ENCODE measurements at places on chromosomes 2 and 18. TPM values are rescaled to one million over a fixed set of nuclear protein-coding genes. Genes with fewer than 3 reads are reported as not detected.
A peak's percentile ranks its signal among the peaks of the same experiment; 100 is the strongest.

The UPP2 gene
- not detected for total RNA-seq

The TEX51 gene
- total RNA-seq, result not detected

DNA sequence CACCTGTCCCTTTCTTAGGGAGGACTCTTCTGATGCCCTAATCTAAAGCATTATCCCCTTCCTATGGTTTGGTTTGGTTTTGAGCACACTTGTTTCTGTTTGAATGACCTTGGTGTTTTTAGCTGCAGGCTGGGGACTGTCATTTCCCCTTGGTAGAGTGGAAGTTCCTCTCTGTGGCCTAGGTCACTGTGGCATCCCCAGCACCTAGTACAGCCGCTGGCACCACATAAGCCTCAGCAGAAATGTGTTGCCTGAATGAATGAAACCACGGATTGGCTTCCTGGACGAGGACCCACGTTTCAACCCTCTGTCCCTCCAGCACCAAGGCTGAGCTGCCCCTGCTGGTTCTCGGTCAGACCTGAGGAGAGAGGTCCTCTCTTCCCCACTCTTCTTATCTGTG, 159.9 kb downstream of the CTIF start:
- H3K4me1 ChIP-seq, result no peaks in the 10 kb centered on the region
- no peak overlapping the region for H3K4me3 ChIP-seq
- no peaks in the 10 kb centered on the region for H3K27me3 ChIP-seq
- H3K36me3 ChIP-seq, result no peaks in the 10 kb centered on the region
- no peak for DNase-seq

GRCh38 chr2:68764806-68765311, 30.2 kb downstream of the ARHGAP25 start:
- peak overlapping the region; percentile 95 for H3K27ac ChIP-seq
- peaks cover 96% of the 10 kb centered on the region for H3K4me1 ChIP-seq
- peaks cover 8% of the 10 kb centered on the region for H3K36me3 ChIP-seq
- no peak for DNase-seq
- peak overlapping the region; percentile 77 for H3K4me3 ChIP-seq

The TCF23 gene
- not detected for total RNA-seq

The DTNA gene
- total RNA-seq, result 0.43 TPM

DNA sequence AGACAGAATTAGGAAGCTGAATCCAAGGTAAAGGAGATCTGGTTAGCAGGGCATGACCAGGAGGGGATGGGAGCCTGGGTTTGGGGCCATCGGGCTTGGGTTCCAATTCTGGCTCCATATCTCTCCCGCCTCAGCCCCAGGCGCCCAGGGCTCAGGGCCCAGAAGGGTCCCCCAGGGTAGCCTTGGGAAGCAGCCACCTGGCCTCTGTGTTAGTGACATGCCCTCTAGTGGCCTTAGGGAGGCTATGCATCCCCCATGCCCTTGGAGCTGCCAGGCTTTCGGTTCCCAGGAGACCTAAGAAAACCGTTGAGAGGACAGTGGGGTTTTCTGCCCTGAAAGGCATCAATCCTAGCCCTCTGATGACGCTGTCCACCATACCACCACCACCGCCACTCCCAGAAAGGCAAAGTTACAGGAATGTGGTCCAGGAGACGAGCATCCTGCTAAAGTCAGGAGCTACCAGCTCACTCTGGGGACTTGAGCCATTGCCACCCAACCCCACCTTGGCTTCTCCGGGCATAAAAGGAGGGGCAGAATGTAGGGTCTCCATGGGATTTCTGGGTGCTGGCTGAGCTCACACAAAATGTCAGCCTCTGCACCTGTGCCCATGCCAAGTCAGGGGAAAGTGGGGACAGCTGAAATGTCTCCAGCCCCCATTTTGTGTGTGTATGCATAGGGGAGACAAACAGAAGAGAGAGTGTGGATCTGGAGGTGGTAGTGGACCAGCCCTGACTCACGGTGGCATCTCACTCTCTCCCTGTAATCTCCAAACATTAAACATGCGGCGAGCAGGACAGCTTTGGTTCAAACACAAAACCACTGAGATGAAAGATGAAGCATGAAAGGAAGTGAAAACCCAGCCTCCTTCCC, 56.5 kb downstream of the EMX1 start:
- no peak overlapping the region for H3K27ac ChIP-seq
- no peaks in the 10 kb centered on the region for H3K4me1 ChIP-seq
- H3K27me3 ChIP-seq, result no peaks in the 10 kb centered on the region
- no peak overlapping the region for H3K4me3 ChIP-seq
- H3K36me3 ChIP-seq, result no peaks in the 10 kb centered on the region

- H3K27me3 ChIP-seq, result no peaks in the 10 kb centered on the region
- H3K4me1 ChIP-seq, result no peaks in the 10 kb centered on the region
- H3K36me3 ChIP-seq, result no peaks in the 10 kb centered on the region
- no peak overlapping the region for H3K27ac ChIP-seq
These were observed 461.6 kb downstream of the BCL11A start for GRCh38 chr2:60091894-60092293.

The AQP12B gene
- not detected for total RNA-seq

The POTEF gene
- not detected for total RNA-seq

DNA sequence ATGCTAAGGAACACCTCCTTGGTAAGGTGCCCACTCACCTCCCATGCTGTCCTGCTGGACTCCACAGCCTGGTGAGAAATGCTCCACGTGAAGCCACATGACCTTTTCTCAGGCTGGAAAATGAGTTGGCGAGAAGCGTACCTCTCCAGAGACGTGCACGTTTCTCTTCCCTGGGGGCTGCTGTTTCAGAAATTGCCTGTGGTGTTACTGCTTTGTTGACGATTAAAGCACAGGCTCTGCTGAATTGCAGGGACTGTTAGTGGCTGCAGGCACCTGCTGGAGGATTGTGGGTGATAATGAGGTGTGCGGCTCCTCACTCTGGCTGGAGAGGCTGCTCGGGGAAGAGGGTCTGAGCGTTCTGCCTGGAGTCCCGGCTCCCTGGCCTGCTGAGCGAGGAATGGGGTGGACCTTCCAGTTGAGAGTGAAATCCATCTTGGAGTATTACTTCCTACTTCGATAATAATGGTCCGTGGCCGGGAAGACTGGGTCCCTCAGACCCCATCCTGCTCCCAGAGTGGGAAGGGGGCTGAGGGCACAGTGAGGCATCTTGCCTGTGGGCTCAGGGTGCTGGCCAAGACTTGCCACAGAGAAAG, 199.3 kb upstream of the HDAC4 start:
- H3K4me1 ChIP-seq, result no peaks in the 10 kb centered on the region
- no peak overlapping the region for H3K27ac ChIP-seq
- peaks cover 4% of the 10 kb centered on the region for H3K27me3 ChIP-seq
- DNase-seq, result no peak
- no peak overlapping the region for H3K4me3 ChIP-seq

GRCh38 chr2:150168595-150169236, 318.8 kb downstream of the RND3 start:
- no peaks in the 10 kb centered on the region for H3K4me1 ChIP-seq
- H3K4me3 ChIP-seq, result no peak overlapping the region
- H3K27me3 ChIP-seq, result no peaks in the 10 kb centered on the region
- no peak overlapping the region for H3K27ac ChIP-seq
- DNase-seq, result no peak
- no peaks in the 10 kb centered on the region for H3K36me3 ChIP-seq

DNA sequence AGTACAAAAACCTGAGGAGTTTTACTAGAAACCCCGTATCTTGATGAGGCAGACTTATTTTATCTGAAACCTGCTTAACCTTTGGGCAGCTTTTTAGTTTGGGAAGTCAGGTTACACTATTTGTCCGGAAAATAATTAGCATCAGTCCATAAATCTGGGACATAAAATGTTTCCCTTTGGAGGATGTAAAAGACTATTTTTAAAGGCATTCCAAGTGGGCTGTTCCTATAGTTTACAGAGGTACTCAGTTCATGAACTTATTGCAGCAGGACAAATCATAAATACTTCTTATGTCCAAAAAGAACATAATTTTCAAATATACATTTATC, 6.3 kb downstream of the HTR2B start:
- no peak overlapping the region for H3K4me3 ChIP-seq
- H3K36me3 ChIP-seq, result peaks cover 8% of the 10 kb centered on the region
